NCI-H774 (cell line): ENCODE measurements at places on chromosomes 5 and 9.

DNA sequence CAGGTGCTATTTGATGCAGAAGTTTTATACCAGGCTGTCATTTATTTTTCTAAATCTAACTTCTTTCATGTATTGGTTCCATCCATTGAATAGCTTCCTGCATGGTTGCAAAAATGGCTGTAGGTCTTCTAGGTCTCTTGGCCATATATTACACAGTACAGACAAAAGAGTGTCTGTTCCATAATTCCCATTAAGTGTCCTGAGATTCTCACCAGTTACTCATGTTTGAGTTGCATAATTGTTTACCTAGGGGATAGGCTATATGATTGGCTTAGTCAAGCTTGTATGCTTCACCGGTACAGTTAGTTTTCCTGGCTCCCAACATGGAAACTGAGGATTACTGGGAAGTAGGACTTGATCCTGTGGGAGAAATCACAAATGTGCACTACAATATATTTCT is 399.4 kb upstream of the NUDT12 start:
- no peak for DNase-seq

DNA sequence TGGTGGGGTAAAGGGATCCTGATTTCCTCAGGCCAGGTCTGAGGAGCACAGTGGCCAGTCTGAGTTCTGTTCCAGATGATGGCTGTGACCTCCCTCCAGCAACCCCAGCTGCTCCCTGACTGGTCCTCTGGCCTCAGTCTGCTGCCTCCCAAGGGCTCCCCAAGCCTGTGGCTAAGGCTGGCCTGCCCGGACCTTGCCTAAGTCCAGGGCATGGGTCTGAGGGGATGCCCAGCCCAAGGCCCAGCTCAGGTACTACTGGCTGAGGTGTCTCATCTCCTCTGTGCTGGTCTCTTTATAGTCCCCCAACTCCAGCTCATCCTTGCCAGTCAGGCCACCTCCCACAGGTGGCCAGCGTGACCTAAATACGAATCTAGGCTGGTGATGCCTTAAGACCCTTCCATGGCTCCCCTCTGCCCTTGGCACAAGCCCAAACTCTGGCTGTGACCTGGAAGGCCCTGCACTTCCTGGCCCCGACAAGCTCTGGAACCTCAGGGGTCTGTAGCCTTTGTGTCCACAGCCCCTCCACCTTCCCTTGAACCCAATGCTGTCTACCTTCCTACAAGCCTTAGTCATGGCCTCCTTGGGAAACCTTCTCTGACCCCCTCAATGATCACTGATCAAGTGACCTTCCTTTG is 9.8 kb downstream of the KIF12 start:
- DNase-seq, result no peak

- peak; percentile 57 for DNase-seq
These were observed 406.6 kb upstream of the TNC start for GRCh38 chr9:115524453-115525059.

GRCh38 chr9:96888591-96888990 is 34.3 kb upstream of the ZNF782 start:
- no peak for DNase-seq
